T-helper 17 cell (primary cell): ENCODE measurements at places on chromosomes 7 and 10.

GRCh38 chr7:12111422-12112405 is 99.4 kb upstream of the TMEM106B start:
- no peak for DNase-seq

GRCh38 chr10:104639590-104640338 is 1.3 kb upstream of the SORCS3 start:
- no peak for DNase-seq

- peak; percentile 27 for DNase-seq
These were observed 102.2 kb upstream of the ZNF438 start for GRCh38 chr10:31133792-31134310.

DNA sequence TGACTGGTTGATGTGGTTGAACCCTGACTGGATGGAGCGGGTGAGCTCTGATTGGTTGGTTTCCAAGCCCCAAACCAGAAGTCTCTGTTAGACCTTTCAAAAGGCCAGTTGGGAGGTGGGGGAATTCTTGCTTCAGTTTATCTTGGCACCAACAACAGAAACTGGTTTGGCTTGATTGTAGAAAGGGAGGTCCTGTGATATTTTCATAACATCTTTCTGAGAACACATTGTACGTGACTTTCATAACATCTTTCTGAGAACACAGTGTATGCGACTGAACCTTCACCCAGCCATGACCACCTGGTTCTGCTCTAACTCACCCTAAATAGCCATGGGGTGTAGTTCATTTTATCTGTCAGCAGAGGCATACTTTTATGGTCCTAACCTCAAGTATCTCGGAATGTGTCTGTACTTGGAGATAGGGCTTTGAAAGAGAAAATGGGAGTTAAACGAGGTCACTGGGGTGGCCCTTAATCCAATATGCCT is 88.3 kb downstream of the GALNT17 start:
- no peak for DNase-seq

GRCh38 chr7:24706211-24707170 is 50.8 kb downstream of the GSDME start:
- DNase-seq, result no peak
